RKO (cell line): ENCODE measurements at places on chromosomes 11 and 22.

GRCh38 chr22:47166446-47167016 lies 404.1 kb downstream of the TBC1D22A start:
- DNase-seq: no peak

GRCh38 chr11:37264060-37264459 lies 666.0 kb upstream of the RAG2 start:
- DNase-seq: no peak

- no peak for DNase-seq
Observed at GRCh38 chr11:6397636-6398035, 7.4 kb downstream of the SMPD1 start.

GRCh38 chr11:113436672-113437252 lies 38.4 kb downstream of the DRD2 start:
- no peak for DNase-seq
